Testis (tissue), 5 donors: ENCODE measurements at places on chromosomes 7 and 10. TPM values are rescaled to one million over a fixed set of nuclear protein-coding genes. Genes with fewer than 3 reads are reported as not detected.
A peak's percentile ranks its signal among the peaks of the same experiment; 100 is the strongest.

DNA sequence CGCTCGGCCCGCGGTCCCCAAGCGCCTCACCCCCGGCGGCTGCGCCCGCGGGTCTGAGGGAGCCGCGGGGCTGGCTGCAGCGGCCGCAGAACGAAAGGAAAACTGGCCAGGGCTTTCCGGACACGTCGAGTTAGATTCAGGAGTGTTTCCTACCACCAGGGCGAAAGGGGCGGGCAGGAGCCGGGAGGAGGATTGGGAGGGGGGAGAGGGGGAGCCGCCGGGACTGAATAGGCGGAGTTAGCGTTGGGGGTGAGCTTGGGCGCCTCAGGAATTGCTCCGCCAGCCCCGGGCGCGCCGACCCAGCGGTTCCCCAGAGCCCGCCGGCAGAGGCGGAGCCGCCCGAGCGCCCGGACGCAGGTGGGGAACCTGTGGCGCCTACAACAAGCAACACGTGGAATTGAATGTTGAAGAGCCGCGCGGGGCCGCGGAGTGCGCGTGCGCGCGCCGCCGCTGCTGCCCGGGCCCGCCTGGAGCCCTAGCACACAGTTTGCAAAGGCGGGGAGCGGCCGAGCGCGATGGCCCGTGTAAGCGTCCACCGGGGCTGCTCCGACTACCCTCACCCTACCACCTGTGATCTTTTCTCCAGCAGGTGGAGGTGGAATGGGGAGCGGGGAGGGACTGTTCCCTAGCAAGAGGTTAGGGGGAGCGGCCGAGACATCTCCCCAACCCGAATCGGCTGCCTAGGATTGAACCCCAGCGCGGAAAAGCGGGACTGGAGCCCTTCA is at the start of gene CADPS2:
Gene CADPS2 (minus strand): TSS at position 104 of the 725 bp plus-strand sequence. CDS start 123 bp downstream, outside the sequence.
- peak; percentile 87 for DNase-seq

DNA sequence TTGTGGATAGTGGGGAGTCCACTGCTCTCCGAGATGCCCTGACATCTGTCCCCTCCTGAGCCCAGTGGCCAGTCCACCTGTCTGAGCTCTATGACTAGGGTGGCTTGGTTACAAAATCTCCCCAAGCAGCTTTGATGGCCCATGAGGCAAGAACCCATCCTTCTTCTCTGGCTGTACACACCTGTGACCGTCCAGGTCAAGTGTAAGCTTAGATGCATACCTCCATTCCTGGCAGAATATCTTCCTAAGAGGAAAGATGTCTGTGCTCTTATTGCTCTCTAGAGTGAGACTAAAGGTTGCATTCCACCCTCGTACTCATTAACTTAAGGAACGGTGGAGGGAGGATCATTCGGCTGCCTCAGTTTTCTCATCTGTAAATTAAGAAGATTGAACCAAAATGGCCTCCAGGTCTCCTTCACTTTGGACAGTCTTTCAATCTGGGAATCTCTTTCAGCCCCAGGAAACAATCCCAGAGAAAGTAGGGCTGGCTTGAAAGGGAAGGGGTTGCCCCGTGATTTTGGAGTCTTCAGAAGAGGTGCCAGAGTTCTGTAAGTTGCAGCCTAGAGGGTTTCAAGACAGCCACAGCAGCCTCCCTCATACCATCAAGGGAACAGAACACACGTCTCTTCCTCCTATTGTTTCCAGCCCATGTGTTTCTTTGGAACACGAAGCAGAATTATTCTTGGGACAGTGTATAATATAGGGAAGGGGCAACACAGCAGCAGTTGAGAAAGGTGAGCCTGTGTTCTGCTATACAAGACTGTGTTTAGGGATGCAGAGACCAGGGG is 5.5 kb downstream of the HOXA4 start:
- no peak for DNase-seq

DNA sequence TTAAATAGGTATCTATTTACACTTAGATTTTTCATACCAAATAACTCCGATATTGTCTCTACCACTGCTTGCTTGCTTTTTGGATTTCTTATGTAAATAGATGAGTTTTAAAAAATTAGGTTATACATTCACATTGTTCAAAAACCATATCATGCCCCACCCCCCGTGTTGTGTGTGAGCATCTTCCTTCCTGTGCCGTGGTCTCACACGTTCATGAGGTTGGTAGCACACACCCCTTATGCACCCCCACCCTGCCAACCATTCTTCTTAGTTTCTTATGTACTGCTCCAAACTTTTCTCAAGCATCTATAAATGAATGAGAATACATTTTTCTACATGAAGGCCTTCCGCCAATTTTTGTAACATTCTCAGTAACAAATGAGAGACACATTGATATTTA is 115.6 kb downstream of the FANK1 start:
- no peak for DNase-seq

DNA sequence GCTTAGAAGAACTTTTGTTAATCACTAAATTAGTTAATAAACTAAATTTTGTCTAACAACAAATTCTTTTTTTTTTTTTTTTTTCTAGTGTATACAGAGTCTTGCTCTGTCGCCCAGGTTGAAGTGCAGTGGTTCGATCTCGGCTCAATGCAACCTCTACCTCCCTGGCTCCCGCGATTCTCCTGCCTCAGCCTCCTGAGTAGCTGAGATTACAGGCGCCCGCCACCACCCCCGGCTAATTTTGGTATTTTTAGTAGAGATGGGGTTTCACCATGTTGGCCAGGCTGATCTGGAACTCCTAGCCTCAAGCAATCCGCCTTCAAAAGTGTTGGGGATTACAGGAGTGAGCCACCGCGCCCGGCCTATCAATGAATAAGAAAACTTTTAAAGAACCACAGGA is 1.1 kb upstream of the IQUB start:
- peak; percentile 25 for DNase-seq

DNA sequence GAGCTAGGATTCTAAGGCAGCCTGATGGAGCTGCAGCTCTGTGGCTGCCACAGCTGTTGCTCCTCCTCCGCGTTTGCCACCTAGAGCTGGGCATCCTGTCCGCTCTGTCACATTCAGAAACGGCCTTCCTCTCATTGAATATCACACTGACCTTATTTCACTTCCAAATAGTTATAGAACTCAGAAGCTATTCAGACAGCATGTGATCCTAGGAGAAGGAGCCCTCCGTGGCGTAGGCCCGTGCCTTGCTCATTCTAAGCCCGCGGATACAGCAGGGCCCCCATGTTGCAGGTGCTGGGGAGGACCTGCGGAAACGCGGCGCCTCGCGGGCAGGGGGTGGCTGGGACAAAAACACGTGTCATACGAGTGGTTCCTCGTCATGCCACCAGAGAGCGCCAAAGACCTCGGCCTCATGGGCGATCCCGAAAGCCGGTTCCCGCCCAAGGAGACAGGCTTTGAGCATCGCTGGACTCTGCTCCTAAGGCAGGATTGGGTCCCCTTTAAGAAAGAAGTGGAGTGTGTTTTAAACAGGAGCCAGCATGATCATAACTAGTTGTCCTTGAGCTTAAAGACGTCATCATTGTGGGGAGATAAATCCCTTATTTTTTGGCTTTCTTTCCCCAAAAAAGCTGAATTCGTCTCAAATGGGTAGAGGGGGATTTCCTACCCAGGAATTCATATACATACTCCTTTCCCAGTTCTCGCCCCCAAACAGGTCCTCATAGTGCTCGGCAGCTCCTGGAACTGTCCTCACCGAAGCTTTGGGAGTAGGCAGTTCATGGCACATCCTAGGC is 17.9 kb upstream of the FIGNL1 start:
- DNase-seq: peak; percentile 89

DNA sequence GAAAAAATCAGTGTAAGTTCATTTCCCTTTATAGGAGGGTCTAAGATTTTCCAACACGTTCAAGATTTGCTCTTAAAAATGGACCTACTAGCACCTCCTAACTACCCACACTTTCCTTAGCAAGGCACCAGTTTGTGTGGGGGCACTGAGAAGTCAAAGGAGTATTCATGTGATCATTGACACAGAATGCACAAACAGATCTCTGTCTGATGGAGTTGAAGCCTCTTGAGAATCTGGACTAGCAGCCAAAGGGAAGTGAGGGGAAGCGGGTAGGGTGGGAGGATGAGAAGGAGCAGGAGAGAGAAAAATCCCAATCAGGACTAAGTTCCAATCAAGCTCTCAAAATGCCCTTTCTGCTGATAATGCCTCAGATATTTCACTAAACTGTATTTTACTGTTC is 4.1 kb downstream of the MMS19 start:
- peak; percentile 58 for DNase-seq

- DNase-seq: no peak
Measured at GRCh38 chr10:22454634-22455033, 109.3 kb downstream of the SPAG6 start.

DNA sequence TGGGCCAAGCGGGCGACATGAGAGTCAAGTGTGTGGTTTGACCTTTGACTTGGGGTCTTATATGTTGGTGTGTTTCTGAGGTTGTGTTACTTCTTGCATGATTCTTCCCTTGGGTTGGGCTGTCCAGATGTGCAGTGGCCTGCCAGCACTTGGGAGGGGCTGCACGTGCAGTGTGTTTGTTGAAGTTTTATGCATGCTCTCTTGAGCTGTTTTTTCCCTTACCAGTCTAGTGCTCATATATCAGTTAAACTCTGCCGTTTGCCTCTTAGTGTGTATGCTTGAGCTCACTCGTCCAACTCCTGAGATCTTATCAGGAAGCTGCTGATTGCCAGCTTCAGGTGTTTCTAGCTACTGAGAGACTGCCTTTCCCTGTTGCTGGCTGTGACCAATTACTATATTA is 23.1 kb downstream of the SP4 start:
- no peak for DNase-seq

DNA sequence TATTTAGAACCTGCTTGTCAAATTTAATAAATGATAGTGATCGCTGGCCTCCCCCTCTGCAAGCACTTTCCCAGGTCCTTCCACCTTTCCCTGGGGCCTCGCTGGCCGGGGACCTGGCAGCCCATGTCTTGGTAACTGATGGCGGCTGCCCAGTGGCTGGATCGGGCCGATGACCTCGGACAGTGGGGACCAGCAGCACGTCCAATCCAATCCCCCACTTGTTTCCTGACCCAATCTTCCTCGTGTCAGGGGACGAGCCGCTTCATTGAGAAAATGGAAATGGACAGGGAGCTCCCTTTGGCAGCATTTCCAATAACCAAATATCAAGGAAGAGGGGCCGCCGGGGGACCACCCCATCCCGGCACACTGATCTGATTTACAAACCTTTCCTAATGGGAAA is 17.2 kb downstream of the EBF3 start:
- no peak for DNase-seq

DNA sequence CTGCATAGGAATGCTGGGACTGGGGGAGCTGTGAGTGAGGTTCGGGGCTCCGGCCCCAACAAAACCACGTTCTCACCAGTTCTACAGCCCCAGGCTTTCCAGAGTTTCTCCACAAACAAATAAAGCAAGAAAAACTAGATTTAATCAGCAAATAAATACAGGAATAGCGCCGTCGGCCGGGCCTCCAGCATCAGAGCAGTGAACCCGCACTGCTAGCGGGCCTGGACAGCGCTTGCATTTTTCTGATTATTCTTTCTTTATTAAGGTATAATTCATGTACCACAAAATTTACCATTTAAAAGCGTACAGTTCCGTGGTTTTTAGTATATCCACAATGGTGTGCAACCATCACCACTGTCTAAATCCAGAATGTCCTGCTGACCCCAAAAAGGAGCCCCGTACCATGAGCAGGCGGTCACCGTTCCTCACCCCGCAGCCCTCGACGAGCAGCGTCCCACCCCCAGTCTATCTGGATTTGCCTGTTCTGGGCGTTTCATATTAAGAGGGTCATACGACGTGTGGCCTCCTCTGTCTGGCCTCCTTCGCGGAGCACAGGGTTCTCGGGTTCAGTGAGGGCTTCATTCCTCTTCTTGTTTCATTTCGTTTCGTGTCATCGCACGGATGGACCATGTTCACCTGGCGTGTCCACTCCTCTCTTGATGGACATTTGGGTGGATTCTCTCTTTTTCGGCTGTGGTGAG is 35.5 kb upstream of the FOXL3 start:
- no peak for DNase-seq

DNA sequence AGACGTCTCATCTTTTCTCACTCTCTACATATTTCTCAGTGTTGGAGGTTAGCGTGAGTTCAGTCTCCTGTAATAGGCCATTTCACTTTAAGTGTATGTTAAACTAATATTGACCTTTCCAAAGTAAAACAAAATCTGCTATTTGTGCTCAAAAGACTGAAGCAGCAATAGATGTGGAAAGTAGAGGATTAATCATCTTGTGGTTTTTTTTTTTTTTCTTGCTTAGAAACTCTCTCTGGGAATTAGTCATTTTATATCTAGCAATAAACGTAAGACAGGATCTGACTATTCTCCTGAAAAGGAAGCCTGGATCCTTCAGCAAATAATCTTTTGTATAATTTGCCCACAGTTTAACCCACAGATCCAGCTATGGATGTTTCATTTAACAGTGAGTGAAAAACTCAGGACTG is 81.7 kb downstream of the NRP1 start:
- no peak for DNase-seq

DNA sequence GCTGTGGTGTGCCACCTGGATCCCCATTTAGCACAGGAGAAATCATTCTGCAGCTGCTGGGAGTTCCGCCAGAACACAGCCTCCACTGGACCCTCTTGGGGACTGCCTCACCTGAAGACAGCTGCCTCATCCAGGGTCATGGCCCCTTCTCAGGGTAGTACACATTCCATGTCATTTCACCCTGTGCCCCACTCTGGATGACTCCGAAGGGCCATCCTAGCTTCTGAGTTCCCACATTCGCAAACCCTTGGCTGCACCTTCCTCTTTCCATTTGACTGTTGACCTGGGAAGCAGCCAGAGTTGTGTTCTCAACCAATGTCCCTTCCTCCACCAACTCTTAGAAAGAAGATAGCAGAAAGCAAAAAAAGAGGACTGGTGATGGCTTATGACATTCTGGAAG is 125.6 kb upstream of the TBX20 start:
- DNase-seq: no peak

KCNMA1 gene
- 36.1 TPM for polyA plus RNA-seq

MBLAC1 gene
- polyA plus RNA-seq: 2.9 TPM

CCDC126 gene
- 80.1 TPM for polyA plus RNA-seq

LDB3 gene
- polyA plus RNA-seq: 20.3 TPM

ASB15 gene
- 5.7 TPM for polyA plus RNA-seq

GDI2 gene
- polyA plus RNA-seq: 144 TPM

RUFY2 gene
- 6.1 TPM for polyA plus RNA-seq

ELN gene
- 55.9 TPM for polyA plus RNA-seq

PLXDC2 gene
- polyA plus RNA-seq: 27.5 TPM

PRSS2 gene
- not detected for polyA plus RNA-seq
